Ovary (tissue), 10 donors: ENCODE measurements at places on chromosomes 1 and 21.

DNA sequence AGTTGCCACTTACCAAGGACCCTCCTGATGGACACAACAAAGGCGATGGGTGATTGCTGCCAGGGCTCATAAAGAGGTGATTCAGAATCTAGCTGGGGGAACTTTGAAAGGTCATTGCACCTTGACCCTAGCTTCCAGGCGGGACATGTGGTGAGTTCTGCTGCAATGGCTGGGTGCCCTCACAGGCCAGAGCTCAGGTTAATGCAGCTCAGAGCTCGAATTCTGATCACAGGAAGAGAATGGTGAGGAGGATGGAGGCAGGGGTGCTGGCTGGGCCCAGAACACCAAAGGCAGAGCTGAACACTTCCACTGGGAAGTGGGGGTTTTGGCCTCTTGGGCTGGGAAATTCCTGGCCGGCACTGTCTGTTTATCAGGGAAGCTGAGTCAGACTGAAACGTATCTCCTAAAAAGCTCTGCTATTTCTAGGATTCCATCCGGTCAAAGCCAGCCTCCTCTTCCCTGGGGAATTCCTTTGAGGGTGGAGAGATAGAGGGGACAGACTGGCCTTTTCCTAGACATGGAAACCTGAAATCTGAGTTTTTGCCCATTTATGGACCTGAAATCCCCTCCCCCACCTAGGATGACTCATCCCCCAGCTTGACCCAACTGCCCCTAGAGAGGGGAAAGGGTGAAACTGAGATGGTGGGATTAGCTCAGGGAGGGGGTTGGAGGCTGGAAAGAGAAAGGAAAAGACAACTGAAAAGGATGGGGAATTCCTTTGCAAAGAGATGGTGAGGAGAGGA is 27.2 kb downstream of the NUAK2 start:
- peaks cover 13% of the 10 kb centered on the region for H3K4me1 ChIP-seq
- H3K27me3 ChIP-seq: no peaks in the 10 kb centered on the region
- H3K36me3 ChIP-seq: no peaks in the 10 kb centered on the region
- peak overlapping the region; percentile 85 for H3K27ac ChIP-seq
- DNase-seq: peak; percentile 74

DNA sequence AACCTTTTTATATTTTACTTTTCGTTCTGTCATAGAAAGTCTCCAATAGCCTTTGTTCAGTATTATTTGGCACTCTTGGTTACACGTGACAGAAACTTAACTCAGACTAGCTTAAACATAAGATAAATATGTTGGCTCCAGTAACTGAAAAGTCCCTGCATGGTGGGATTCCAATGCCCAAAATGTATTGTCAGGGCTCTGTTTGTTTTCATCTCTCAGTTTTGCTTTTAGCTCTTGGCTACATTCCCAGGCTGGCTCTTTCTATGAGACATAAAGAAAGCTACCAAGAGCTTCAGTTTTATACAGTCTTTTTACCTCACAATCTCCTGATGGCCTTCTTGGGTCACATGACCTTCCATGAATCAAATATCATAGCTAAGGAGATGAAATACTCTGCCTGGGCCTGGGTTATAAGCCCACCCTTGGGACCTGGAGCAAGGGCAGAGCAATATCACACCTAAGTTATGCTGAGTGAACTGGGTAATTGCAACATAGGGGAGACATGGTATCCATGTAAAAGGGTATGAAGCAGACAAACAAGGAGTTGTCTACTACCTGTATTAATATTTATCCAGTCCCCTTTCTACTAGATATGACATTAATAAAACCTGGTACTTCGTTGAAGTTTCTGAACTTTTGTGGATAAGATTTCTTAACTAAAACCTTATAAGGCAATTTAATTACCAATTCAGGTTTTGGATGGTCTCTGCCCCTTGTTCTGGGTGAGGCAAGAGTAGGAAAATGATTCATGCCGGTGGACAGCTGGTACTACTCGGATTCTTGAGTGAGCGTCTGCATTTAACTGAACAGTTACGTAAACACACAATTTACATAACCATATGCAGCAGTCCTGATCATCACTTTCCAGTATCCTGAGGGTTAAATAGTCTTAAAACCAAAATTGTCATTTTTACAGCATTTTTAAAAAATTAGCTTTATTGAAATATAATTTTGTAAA is 442.3 kb downstream of the GPATCH2 start:
- H3K27ac ChIP-seq: no peak overlapping the region
- no peak overlapping the region for H3K4me3 ChIP-seq
- no peaks in the 10 kb centered on the region for H3K36me3 ChIP-seq
- no peaks in the 10 kb centered on the region for H3K4me1 ChIP-seq
- H3K27me3 ChIP-seq: no peaks in the 10 kb centered on the region

DNA sequence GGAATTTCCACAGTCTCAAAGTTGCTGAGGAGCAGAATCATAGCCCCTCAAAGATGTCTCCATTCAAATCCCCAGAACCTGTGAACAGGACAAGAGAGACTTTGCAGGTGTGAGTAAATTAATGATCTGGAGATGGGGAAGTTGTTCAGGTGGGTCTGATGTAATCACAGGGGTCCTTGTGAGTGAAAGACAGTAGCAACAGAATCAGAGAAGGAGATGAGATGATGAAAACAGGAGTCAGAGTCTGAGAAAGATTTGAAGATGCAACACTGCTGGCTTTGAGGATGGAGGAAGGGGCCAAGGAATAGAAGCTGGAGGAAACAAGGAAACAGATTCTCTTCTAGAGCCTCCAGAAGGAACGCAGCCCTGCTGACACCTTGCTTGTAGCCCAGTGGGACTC is 81.5 kb downstream of the SELENOF start:
- H3K27ac ChIP-seq: no peak overlapping the region
- H3K4me1 ChIP-seq: no peaks in the 10 kb centered on the region
- no peaks in the 10 kb centered on the region for H3K36me3 ChIP-seq
- no peak for DNase-seq

DNA sequence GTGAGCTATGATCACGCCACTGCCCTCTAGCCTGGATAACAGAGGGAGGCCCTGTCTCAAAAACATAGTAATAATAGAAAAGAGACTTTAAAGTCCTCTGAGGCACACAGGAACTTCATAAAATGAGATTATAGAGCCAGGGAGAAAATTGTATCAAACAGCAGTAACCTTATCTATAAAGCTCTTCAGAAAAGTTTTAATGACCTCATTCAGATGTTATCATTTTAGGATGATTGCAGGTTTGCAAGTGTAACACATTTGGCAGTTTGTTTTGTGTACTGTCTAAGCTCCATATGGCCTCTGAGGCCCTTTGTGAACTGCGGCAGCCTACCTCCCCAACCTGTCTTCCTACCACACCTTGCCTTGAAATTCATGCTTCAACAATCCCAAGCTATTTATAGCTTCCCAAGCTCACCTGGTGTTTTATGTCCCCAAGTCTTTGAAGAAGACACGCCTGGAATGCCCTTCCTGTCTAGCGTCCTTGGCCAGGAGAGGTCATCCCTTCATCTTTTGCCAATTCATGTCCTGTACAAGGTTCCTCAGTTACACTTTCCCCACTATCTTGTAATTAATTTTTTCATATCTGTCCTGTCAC is 8.5 kb upstream of the AKNAD1 start:
- no peaks in the 10 kb centered on the region for H3K36me3 ChIP-seq
- no peak for DNase-seq
- no peaks in the 10 kb centered on the region for H3K4me1 ChIP-seq
- no peaks in the 10 kb centered on the region for H3K27me3 ChIP-seq

GRCh38 chr1:55071477-55071876 is 32.1 kb downstream of the PCSK9 start:
- H3K4me1 ChIP-seq: no peaks in the 10 kb centered on the region
- H3K36me3 ChIP-seq: no peaks in the 10 kb centered on the region
- no peaks in the 10 kb centered on the region for H3K27me3 ChIP-seq

- no peak overlapping the region for H3K4me3 ChIP-seq
- no peaks in the 10 kb centered on the region for H3K27me3 ChIP-seq
- no peaks in the 10 kb centered on the region for H3K36me3 ChIP-seq
- H3K27ac ChIP-seq: no peak overlapping the region
Measured at GRCh38 chr1:182888736-182889531, 49.8 kb downstream of the DHX9 start.

DNA sequence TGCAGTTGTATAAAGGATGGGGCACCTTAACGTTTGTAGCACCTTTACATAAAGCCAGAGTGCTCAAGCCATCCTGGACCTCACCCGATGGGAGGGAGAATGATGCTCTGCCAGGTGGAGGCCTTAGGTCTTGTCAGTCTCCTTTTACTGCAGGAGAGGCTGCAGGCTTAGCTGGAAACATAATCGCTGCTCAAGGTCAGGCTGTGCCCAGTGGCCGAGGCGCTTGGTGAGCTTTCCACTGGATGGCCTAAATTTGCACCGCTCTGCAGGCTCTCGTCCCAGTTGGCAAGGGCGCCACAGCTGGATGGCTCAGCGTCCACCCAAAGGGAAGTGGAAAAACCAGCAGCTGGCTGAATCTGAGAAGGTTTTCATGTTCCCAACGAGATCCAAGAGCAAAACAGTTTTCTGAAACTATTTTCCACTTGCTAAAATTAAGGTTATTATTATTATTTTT is 438.9 kb downstream of the CAMTA1 start:
- no peak for DNase-seq
- no peaks in the 10 kb centered on the region for H3K4me1 ChIP-seq
- H3K27ac ChIP-seq: no peak overlapping the region
- H3K4me3 ChIP-seq: no peak overlapping the region

DNA sequence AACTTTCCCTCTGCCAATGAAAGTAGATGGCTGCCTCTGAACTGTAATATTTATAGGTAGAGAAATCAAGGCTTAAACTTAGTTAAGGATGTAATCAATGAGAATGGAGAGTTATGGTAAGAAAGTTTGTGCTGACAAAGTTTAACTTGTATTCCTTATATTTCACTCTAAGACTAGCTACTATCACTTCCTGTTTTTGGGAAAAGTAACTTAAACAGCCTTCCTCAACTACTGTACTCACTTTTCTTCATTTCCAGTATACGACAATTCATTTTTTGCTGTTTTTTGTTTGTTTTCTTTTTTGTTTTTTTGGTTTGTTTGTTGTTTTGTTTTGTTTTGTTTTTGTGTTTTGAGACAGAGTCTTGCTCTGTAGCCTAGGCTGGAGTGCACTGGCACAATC is 3.7 kb downstream of the RGS18 start:
- DNase-seq: no peak
- no peaks in the 10 kb centered on the region for H3K4me1 ChIP-seq
- H3K27ac ChIP-seq: no peak overlapping the region
- H3K27me3 ChIP-seq: no peaks in the 10 kb centered on the region

GRCh38 chr1:247964933-247965332 is at the start of gene OR2AK2:
TSS of gene OR2AK2 (plus strand) at chr1:247965233. CDS start at chr1:247965377, 144 bp downstream.
- no peak for DNase-seq
- H3K4me3 ChIP-seq: no peak within 1 kb of the TSS
- no peaks in the 10 kb centered on the region for H3K27me3 ChIP-seq
- H3K36me3 ChIP-seq: no peaks in the 10 kb centered on the region

- peaks cover 2% of the 10 kb centered on the region for H3K4me1 ChIP-seq
- H3K36me3 ChIP-seq: no peaks in the 10 kb centered on the region
- peak; percentile 28 for DNase-seq
- no peak overlapping the region for H3K27ac ChIP-seq
Measured at GRCh38 chr1:92709738-92710137, 75.2 kb downstream of the EVI5 start.

- DNase-seq: no peak
- peaks cover 7% of the 10 kb centered on the region for H3K4me1 ChIP-seq
- no peak overlapping the region for H3K27ac ChIP-seq
- H3K36me3 ChIP-seq: no peaks in the 10 kb centered on the region
- no peaks in the 10 kb centered on the region for H3K27me3 ChIP-seq
Measured at GRCh38 chr1:183827801-183828200, 22.9 kb downstream of the RGL1 start.

GRCh38 chr1:8915446-8915845 is 30.2 kb upstream of the CA6 start:
- H3K4me1 ChIP-seq: no peaks in the 10 kb centered on the region
- H3K27me3 ChIP-seq: no peaks in the 10 kb centered on the region

GRCh38 chr1:7550261-7550865 is 220.7 kb upstream of the VAMP3 start:
- H3K27me3 ChIP-seq: no peaks in the 10 kb centered on the region
- no peak for DNase-seq
- H3K4me1 ChIP-seq: no peaks in the 10 kb centered on the region
- H3K36me3 ChIP-seq: no peaks in the 10 kb centered on the region

DNA sequence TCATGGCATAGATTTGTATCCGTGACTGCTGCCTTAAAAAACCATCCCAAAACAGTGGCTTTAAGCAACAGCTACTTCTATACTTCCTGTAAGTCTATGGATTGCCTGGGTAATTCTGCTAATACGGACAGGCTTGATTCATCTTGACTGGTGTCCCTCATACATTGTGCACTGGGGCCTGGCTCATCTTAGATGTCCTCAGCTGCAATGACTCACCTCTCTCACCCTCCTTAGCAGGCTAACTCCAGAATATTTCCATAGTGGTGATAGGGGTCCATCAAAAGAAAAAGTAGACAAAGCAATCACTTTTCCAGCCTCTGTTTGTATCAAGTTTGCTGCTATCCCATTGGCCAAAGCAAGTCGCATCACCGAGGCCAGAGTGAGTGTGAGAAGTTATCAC is 409.1 kb upstream of the KAZN start:
- no peak overlapping the region for H3K4me3 ChIP-seq
- no peaks in the 10 kb centered on the region for H3K4me1 ChIP-seq
- H3K27me3 ChIP-seq: no peaks in the 10 kb centered on the region
- no peak for DNase-seq

DNA sequence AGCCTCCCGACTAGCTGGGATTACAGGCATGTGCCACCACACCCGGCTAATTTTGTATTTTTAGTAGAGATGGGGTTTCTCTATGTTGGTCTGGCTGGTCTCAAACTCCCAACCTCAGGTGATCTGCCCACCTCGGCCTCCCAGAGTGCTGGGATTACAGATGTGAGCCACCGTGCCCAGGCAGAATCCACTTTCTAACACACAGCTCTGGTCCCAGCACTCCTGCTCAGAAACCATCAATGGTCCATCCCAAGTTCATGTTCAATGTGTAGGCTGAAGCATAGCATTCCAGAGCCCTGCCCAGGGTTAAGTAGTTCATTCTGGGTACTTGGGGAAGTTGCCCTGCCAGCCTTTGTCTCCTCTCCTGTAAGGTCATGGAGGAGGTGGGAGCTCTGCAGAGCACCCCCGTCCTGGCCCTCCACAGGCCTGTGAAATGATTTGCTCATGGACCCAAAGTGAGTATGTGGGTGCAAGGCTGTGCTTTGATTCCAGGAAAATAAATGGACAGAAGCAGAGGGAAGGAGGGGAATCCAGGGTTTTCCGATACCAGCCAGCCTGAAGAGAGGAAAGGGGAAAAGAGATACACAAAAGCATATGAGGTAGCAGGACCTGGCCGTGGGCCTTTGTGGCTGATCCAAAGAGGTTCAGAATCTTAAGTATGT is 55.2 kb downstream of the NENF start:
- H3K4me3 ChIP-seq: no peak overlapping the region
- no peaks in the 10 kb centered on the region for H3K27me3 ChIP-seq
- DNase-seq: no peak
- H3K27ac ChIP-seq: no peak overlapping the region
- peaks cover 1% of the 10 kb centered on the region for H3K4me1 ChIP-seq
- H3K36me3 ChIP-seq: no peaks in the 10 kb centered on the region

- H3K27ac ChIP-seq: no peak overlapping the region
- no peaks in the 10 kb centered on the region for H3K4me1 ChIP-seq
- no peaks in the 10 kb centered on the region for H3K27me3 ChIP-seq
- H3K36me3 ChIP-seq: no peaks in the 10 kb centered on the region
Measured at GRCh38 chr1:242225767-242226573, 227.1 kb upstream of the MAP1LC3C start.

GRCh38 chr21:31397030-31397429 is 53.0 kb upstream of the TIAM1 start:
- DNase-seq: no peak
- no peaks in the 10 kb centered on the region for H3K27me3 ChIP-seq
- no peaks in the 10 kb centered on the region for H3K4me1 ChIP-seq
- no peak overlapping the region for H3K4me3 ChIP-seq
